ENCODE measurements at places on chromosomes 2 and 18.

DNA sequence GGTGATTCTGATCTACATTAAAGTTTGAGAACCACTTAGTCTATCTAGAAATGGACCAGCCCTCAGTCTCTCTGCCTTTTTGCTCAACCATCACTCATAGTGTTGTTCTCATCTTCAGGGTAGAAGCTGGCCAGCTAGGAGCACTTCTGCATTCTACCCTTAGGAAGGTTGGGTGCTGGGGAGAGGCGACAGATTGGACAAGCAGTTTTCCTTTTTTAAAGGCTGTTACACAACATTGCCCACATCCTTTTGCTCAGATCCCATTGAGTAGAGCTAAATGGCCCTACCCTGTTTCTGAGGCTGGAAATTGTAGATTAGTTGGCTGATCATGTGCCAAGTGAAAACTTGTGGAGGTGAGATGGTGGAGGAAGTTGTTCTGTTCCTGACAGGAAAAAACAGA is 35.6 kb downstream of the OSBPL6 start:
- peak; percentile 81 for DNase-seq

GRCh38 chr18:39636931-39637330 is 2071.3 kb upstream of the CELF4 start:
- DNase-seq = no peak

- peak; percentile 16 for DNase-seq
These were observed 6.2 kb upstream of the ARMC9 start for GRCh38 chr2:231191896-231192872.

- DNase-seq = no peak
These were observed 17.4 kb upstream of the GAL3ST2 start for GRCh38 chr2:241759067-241759807.

DNA sequence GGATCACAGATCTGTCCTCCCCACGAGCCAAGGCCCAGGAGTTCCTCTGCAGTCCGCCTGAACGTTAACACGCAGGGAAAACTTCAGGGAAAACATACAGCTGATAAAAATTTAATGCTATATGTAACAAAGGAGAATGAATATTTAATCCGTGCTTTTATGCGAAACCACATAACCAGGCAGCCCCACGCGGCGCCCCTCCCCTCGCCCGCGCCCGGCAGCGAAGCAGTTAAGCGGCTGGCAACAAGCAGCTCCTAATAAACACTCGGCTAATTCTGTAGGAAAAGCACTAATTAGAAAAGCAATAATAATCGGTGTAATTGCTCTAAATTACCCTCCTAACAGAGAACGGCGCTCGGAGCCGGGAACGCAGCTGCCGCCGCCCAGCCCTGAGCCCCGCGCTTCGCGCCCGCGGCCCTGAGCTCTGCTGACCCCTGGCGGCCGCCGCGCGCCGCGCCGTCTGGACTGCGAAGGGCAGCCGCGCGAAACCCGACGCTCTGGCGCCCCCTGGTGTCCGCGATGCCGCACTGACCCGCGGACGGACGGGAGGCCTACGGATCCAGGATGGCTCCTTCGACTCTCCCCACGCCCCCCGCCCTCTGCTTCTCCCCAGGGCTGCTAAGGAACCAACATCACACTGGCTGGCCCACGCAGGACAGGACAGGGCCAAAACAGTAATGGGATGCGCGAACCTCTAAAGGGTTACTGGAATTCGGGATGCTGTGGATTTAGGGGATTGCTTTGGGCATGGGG is 181.4 kb downstream of the SMAD2 start:
- DNase-seq = peak; percentile 62

DNA sequence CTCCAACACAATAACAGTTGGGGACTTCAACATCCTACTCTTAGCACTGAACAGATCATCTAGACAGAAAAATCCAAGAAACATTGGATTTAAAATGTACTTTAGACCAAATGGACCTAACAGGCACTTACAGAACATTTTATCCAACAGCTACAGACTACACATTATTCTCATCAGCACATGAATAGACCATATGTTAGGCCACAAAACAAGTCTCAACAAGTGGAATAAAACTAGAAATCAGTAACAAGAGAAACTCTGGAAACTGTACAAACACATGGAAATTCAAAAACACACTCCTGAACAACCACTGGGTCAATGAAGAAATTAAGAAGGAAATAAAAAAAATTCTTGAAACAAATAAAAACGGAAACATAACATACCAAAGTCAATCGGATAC is 117.5 kb downstream of the ACVR1 start:
- no peak for DNase-seq

Measured in Kasumi-1 (cell line).